AG04450 (cell line): ENCODE measurements at places on chromosomes 11 and 22.

DNA sequence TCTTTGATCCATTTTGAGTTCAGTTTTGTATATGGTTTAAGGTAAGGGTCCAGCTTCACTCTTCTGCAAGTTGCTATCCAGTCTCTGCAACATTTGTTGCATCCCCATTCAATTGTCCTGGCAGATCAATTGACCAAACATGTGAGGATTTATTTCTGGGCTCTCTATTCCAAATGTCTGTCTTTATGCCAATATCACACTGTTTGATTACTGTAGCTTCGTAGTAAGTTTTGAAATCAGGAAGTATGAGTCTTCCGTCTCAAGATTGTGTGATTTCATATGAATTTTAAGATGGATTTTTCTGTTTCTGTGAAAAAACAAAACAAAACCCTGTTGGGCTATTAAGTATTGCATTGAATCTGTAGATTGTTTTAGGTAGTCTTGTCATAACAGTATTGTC, 17.0 kb downstream of the APLP2 start:
- no peak for DNase-seq

- peak; percentile 13 for DNase-seq
Measured at GRCh38 chr11:26028393-26028911, 303.5 kb upstream of the ANO3 start.

DNA sequence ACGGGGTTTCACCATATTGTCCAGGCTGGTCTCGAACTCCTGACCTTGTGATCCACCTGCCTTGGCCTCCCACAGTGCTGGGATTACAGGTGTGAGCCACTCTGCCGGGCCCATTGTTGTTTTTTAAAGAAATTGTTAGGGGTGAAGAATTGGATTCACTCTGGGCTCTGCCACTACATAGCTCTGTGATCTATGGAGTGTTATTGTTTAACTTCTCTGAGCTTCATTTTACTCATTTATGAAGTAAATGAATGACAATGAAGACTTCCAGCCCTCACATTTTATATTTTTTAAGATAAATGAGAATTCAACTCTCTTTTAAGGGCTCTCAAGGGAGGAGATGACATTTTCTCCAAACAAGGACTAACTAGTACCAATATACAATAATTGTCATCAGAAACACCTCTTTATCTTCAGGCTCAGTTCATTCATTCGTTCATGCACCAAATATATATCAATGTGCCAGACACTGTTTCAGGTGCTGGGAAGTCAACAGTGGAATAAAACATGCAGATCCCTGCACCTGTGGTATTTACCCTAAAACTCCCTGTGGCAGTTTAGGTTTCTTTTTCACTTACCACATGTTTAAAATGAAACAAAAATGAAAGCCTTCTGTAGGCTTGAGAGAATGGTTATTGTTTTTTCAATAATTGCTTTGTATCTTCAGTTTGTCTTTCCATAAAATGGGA, 23.5 kb upstream of the GRAMD1B start:
- no peak for DNase-seq

DNA sequence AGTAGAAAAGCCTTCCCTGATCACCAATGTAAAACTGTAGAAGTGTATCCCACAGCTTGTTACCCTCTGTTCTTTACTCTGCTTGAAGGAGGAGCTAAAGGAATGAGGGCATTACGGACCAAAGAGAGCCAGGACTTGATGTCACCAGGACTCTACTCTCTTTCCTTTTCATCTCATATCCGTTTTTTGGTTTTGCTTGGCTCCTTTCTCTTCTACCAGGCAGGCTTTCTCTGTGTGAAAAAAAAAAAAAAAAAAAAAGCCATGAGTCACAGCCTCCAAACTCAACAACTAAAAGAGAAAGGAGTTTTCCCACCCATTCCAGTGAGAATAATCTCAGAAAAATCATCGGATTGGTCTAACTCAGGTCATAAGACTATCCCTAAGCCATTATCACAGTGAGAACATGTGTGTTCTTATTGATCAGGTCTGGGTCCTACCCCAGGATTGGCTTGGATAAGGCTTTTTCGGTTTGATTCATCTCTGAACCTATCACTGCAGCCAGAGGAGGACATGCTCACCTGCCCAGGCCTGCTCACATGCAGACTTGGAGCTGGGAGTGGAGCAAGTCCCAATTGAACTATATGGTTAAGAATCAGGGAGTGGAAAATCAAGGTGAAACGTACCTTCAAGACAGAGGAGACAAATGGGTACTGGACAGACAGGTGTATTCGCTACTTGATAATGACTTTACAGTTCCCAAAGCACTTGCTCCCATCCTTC, 19.4 kb upstream of the LRRC55 start:
- no peak for DNase-seq

GRCh38 chr11:119909495-119909894, 180.5 kb upstream of the NECTIN1 start:
- DNase-seq: no peak

DNA sequence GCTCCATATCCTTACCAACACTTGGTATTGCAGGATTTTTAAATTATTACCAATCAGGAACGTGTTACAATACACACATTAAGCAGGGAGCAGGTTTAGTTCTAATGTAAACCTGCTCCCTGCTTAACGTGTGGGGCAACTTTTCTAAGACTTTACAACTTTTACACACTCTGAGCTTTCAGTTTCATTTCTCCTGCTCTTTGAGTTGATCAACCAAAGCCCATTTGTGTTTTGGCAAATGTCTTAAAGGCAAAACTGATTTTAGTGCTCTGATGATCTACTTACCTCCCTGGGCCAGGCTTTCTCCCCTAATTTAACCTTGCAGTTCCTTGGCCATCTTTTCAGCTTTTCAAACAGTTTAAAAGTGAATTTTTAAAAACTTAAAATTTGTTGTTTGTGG, 70.9 kb downstream of the ZBTB44 start:
- no peak for DNase-seq

DNA sequence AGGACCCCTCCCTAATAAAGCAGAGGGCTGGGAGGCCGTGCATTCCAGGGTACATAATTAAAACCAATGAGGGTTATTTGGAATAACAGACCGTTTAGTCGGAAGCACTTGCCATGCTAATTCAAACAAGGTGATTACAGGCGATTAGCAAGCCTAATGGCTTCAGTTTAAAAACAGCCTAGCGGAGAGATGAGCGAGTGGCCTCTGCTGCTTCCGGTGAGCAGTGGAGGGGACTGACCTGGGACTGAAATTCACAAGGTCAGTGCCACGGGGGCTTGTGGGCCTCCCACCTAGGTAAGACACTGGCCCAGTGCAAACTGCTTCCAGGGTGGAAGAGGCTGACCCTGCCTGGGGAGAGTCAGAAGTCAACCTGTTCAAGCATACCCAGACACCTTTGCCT, 56.8 kb upstream of the ALX4 start:
- no peak for DNase-seq

GRCh38 chr11:123753110-123753509, 1.2 kb downstream of the OR6X1 start:
- no peak for DNase-seq

- no peak for DNase-seq
Measured at GRCh38 chr11:36376888-36377758, 81.0 kb downstream of the PRR5L start.

DNA sequence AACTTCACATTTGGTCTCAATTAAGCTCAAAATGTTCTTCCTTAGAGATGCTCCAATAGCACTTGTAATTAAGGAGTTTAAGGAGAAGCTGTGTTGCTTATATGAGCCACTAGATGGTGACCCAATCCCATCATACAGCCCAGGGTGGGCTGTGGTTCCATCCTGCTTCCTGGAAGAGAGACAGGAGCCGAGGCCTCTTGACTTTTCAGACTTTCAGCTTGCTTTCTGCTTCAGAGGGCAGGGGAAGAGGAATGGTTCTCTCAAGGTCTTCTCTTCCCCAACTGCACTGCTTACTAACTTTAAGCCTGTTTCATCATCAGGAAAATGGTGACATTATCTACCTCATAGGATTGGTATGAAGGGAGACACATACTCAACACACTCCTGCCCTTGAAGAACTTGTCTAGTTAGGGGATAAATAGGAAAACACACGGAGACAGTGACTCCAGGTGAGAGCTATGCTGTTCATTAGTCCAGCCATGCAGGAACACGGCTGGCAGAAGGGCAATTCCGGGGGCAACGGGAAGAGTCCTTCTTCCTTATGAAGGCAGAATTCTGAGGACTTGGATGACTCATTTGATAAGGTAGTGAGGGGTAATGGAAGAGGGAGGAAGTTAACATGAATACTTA, 20.1 kb downstream of the TMEM218 start:
- peak; percentile 58 for DNase-seq

DNA sequence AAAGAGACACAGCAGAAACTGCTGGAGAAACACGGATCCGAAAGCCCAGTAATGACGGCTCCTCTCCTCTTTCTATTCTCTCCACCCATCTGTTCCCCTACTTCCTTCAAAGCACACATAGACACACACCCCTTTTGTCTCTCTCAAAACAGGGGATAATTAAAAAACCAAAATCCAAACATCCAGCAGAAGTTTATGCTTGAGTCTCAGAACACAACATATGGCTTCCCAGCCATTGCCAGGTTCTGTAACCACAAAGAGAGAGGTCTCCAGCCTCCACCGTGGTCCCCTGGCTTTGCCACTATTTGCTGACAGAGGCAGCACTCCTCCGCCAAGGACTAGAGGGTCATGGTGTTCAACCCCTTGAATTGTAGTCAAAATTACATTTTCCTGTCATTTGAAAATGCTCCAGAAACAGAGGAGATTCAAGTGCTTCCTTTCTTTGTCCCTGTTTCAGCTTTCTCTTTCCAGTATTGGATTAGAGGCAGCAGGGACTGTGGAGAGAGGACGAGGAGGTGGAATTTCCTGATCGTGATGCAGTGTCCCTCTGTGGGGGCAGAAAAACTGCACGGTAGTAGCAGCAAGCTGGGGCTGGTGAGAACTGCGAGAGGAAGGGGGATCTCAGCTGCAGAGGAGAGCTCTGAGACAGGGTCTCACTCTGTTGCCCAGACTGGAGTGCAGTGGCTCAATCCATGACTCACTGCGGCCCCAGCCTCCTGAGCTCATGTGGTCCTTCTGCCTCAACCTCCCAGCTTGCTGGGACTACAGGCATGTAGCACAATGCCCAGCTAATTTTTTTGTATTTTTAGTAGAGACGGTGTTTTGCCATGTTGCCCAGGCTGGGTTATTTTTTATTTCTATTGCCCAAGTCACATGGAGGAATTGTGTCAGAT, 60.3 kb downstream of the UBASH3B start:
- DNase-seq: no peak

- no peak for DNase-seq
Measured at GRCh38 chr11:94560834-94561233, 6.3 kb upstream of the PIWIL4 start.

GRCh38 chr11:67504950-67505581, at the start of gene PITPNM1:
Gene PITPNM1 (minus strand): TSS chr11:67505363. CDS start chr11:67504180, 1,183 bp downstream.
- no peak for DNase-seq

DNA sequence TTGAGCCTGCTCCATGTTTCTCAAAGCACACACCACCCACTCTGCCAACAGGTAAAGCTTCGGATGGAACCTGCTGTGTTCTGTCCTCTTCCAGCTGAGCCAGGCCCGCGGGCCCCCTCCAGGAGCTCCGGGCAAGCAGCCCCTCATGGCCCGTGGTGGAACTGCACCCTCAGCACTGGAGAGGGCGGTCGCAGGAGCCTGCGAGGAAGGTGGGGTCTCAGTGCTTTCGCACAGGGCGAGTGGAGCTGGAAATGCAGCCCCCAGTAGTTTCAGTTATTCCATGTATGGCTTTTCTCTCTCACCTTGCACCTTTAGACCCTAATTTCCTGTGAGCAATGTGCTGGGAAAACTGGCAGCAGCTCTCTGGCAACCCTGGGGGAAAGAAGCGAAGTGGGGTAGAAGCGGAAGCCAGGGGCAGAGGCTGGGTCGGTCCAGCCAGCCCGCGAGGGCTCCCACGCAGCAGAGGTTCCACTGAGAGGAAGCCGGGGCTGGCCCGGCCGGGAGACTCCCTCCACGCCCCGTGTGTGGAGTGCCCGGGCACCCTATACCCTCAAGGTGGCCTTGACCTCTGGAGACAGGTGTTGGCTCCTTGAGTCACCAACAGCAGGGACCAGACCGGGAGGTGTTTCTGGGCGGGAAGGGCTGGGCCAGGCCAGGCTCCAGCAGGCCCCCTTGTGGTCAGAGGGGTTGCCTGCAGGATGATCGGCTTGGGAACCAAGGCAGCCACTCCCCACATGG, 119.9 kb upstream of the TMEM45B start:
- DNase-seq: no peak

- no peak for DNase-seq
Measured at GRCh38 chr22:21641417-21641788, 699 bp upstream of the SDF2L1 start.
